ENCODE measurements at places on chromosomes 16 and 17.

DNA sequence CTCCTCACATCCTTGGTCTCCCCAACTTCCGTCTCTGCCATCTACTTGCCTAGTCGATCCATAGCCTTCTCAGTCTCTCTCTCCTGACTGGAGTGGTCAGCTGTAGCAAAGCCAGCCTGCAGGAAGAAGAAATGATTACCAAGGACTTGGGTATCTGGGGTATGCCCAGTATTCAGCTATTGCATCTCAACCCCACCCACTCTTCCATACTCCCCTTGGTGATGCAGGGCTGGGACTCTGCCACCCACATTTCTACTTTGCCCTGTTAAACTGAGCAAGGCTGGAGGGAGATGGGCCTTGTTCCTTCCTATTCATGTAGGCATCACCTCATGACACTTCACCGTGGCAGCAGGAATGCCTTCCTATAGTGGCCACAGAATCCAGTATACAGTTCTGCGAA lies 2.3 kb downstream of the COPRS start:
- no peak for DNase-seq

DNA sequence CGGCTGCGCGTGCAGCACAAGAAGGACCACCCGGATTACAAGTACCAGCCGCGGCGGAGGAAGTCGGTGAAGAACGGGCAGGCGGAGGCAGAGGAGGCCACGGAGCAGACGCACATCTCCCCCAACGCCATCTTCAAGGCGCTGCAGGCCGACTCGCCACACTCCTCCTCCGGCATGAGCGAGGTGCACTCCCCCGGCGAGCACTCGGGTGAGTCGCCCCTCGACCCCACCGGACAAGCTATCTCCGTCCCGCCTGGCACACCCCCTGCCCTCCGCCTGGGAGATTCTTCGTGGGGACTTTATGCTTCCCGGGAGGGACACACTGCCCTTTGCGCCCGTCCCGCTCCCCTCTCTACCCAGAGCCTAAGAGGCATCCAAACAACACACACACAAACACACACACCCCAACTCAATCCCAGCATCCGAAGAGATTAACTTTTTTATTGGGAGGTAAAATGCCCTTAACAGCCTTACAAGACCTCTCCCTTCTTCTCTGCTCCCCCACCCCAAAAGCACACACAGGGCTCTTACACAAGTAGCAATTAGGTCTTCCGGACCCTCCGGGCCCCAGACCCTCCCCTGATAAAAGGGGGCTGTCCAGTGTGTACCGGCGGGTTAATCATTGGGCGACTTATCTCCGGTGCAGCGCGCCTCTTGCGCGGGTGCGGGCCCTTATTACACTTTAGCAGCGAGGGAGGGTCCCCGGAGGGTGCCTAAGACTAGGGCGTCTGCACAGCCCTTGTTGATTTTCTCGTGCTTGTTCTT lies 2.1 kb downstream of the SOX9 start:
- no peak for DNase-seq

- DNase-seq = no peak
Measured at GRCh38 chr16:10782628-10783027, 36.0 kb downstream of the TVP23A start.

- DNase-seq = peak; percentile 20
Measured at GRCh38 chr16:53509906-53510703, 7.1 kb upstream of the AKTIP start.

- DNase-seq = no peak
Measured at GRCh38 chr17:4559966-4560365, 411 bp downstream of the GGT6 start.

DNA sequence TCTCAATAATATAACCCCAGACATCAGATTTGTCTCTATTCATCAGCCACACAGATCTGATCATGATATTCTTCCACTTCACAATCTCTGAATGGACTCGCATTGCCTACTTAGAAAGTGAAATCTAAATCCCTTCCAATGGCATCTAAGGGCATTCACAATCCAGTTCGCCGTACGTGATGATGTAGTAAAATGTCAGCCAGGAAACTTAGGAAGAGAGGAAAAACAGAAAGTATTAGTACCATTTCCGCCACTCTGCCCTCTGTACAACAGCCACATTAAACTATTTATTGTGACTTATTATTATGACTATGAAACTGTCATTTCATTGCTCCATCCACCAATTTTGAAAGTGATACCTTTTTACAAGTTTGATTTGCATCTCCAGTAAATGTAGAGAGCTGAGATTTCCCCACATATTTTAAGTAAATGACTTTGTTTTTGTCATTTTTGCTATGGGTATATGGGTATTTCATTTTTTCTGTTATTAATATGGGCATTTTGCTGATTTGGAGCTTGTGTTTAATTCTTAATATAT lies 69.4 kb upstream of the SMIM36 start:
- DNase-seq = no peak

- DNase-seq = no peak
Measured at GRCh38 chr16:30562021-30562420, 3.8 kb upstream of the ZNF764 start.

GRCh38 chr16:80258407-80258806 lies 282.4 kb upstream of the DYNLRB2 start:
- no peak for DNase-seq

- DNase-seq = no peak
Measured at GRCh38 chr17:19915245-19915978, 47.7 kb upstream of the ULK2 start.

DNA sequence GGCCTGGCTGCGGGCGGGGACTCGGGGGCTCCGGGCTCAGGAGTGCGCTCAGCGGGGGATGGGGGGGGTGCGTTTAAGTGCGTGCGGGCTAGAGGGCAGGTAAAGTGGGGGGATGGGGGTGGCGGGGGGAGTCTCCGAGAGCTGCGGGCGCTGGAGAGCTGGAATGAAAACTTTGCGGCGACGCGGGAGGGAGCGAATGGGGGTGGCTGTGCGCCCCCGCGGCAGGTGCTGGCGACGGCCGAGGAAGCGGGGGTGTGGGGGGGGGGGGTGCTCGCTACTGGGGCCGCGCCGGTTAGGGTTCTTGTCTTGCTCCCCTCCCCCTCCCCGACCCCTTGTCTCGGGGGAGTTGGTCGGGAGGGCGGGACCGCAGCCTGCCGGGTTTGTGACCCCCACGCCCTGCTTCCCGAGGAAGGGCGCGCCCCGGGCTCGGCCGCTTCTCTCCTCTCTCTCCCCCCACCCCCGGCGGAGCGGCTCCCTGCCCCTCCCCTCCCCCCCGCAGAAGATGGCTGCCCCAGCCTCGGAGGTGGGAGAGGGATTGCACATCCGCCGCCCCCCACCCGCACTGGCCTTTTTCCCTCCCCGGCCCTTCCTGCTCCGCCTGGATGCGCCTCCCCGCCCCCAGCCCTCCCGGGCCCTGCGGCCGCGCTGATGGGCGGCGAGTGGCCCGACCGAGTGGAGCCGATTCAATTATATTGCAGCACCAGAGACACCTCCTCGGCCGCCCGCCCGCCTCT lies 649 bp downstream of the GSE1 start:
- no peak for DNase-seq

GRCh38 chr16:3305109-3306068 lies at the start of the genes TIGD7 and ZNF75A:
Gene TIGD7 (minus strand): TSS chr16:3305430. CDS start chr16:3300614, 4,816 bp downstream.
Gene ZNF75A (plus strand): TSS chr16:3305497. CDS start chr16:3308429, 2,932 bp downstream.
- DNase-seq = peak; percentile 80

- no peak for DNase-seq
Measured at GRCh38 chr17:12328204-12328603, 307.5 kb downstream of the MAP2K4 start.

DNA sequence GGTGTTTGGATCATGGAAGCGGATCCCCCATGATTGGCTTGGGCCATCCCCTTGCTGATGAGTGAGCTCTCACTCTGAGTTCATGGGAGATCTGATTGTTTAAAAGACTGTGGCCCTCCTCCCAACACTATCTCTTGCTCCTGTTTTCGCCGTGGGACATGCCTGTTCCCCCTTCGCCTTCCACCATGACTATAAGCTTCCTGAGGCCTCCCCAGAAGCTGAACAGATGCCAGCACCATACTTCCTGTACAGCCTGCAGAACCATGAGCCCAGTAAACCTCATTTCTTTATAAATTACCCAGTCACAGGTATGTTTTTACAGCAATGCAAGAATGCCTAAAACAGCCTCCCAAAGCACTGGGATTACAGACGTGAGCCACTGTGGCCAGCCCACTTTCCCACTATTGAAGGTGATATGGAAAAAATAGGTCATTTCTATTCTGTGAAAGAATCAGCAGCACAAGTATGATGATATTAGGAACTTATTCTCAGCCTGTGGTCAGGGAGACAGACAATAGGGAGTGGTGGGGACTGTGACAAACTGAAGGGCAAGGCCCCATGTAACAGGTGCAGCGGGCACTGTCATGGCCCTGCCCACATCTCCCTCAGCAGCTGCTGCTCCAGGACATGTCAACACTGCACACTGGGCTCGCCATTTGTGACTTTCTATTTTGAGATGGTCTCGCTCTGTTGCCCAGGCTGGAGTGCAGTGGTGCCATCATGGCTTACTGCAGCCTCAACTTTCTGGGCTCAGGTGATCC lies 33.7 kb upstream of the LITAF start:
- DNase-seq = no peak

- no peak for DNase-seq
Measured at GRCh38 chr17:64411999-64412771, 21.5 kb upstream of the PECAM1 start.

- DNase-seq = no peak
Measured at GRCh38 chr16:9238346-9238745, 146.9 kb downstream of the HAPSTR1 start.

DNA sequence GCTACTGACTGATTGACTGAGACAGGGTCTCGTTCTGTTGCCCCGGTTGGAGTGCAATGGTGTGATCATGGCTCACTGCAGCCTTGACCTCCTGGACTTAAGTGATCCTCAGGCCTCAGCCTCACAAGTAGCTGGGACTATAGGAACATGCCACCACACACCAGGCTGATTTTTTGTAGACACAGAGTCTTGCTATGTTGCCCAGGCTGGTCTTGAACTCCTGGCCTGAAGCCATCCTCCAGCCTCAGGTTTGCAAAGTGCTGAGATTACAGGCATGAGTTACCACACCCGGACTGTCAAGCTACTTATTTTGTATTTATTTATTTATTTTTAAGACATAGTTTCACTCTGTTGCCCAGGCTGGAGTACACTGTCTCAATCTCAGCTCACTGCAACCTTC lies 55.2 kb downstream of the METTL16 start:
- no peak for DNase-seq

DNA sequence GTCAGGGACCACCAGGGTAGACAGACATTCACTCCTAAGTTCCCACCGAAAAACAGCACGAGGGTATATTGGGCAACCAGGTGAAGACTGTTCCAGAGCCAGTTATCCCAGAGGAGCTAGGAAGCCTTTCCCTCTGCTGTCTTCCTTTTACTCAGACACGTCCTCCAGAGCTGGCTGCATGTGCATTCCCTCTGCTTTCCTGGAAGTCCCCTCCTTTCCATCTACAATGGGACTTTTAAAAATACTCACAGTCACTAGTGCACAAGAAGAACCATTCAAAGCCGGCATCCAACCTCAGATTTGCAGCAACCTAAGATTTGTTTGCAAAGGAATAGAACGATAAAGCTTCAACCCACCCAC lies 32.5 kb upstream of the CRISPLD2 start:
- DNase-seq = no peak

GRCh38 chr17:27630607-27631410 lies at the start of gene LGALS9:
Gene LGALS9 (plus strand): TSS chr17:27631188. CDS start chr17:27631266, 78 bp downstream.
- DNase-seq = no peak

DNA sequence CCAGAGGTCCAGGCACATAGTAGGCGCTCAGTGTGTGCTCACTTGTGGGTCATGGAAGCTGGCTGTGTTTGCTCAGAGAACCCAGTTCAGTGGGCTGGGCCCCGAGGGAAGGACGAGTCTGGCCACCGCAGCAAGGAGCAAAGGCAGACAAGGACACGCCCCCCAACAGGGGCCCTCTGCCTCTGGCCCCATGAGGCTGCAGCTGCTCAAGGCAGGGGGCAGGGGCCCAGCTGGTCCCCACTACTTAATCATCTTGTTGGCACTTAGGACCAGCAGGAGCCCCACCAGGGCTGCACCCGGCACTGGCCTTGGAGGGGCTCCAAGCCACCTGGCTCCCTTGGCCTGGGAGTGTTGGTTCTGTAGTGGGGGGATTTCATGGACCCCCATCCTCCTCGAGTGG lies 16.1 kb downstream of the KCNJ12 start:
- no peak for DNase-seq

GRCh38 chr17:13462146-13462545 lies 139.6 kb downstream of the HS3ST3A1 start:
- no peak for DNase-seq

- DNase-seq = no peak
Measured at GRCh38 chr17:67369676-67370075, 3.3 kb upstream of the PSMD12 start.

DNA sequence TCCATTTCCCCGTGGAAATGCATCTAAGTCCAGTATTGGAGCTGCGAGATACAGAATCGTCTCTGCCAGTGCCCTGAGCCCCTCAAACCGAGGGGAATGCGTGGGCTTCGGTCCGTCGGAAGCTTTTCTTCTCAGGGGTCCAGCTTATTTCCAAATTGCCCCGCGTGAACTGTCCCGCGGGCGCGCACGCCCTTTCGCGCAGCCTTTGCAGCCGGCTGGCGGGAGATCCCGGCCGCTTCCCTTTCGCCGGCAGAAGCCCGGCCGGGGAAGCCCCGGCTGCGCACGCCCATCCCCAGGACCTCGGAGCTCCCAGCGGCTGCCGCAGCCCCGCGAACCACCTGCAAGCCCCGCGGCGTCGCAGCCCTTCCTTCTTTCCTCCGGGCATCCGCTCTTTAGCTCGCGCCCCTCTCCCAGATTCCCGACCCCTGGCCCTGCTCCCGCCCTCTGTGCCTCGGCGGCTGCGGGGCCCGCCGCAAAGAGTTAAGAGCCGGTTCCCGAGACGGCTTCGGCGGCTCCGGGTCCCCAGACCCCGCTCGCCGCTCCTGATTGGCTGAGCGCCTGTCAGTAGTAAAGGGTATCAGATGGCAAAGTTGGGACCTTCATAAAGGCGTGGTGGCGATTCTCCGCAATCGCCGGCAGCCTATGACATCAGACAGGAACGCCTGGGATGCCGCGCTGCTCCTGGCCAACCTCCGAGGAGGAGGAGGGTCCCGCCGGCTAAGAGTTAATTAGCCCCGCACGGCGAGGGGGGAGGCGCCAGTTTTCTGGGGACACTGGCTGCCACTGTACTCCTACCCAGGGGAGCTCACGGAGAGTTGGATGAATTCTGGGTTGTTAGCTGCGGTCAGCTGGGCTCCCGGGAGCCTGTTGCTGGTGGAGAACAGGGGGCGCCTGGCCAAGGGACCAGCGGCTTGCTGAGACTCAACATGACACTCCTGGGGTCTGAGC lies at the start of gene MYOCD:
MYOCD (plus strand) TSS at position 628 of the 948 bp plus-strand sequence; CDS start at position 927, 299 bp downstream.
- no peak for DNase-seq

- DNase-seq = no peak
Measured at GRCh38 chr16:88634141-88634993, 4.0 kb upstream of the IL17C start.

- DNase-seq = no peak
Measured at GRCh38 chr17:41810659-41811548, 845 bp downstream of the P3H4 start.

- DNase-seq = no peak
Measured at GRCh38 chr16:69706256-69706974, 19.9 kb downstream of the NQO1 start.
